ENCODE measurements at places on chromosomes 5 and 9. TPM values are rescaled to one million over a fixed set of nuclear protein-coding genes. Genes with fewer than 3 reads are reported as not detected.

Gene FOXD4L6
- total RNA-seq = not detected

Gene SPINK13
- not detected for total RNA-seq

Gene HEMGN
- total RNA-seq = 3.6 TPM

Gene PCDHGA6
- 0.57 TPM for total RNA-seq

Gene LCN2
- not detected for total RNA-seq

Gene PCDHA4
- not detected for total RNA-seq

Gene CHSY3
- total RNA-seq = not detected

Gene STPG3
- total RNA-seq = not detected

Gene NMUR2
- not detected for total RNA-seq

Gene RLN2
- 1.8 TPM for total RNA-seq

Gene IRX4
- not detected for total RNA-seq

Gene ELOVL7
- total RNA-seq = 0.39 TPM

Gene SH3RF2
- 0.45 TPM for total RNA-seq

Gene PCDHGA11
- 0.11 TPM for total RNA-seq

Measured in T-helper 2 cell treated with Interferon-gamma antibody and Interleukin-4, amounts not matched to agents 100 ng/mL and 5 ng/mL, for 36 hours (primary cell).